ENCODE measurements at places on chromosomes 3 and 15. TPM values are rescaled to one million over a fixed set of nuclear protein-coding genes. Genes with fewer than 3 reads are reported as not detected.

GRCh38 chr15:46365572-46365971 is 730.7 kb downstream of the SQOR start:
- DNase-seq = no peak

DNA sequence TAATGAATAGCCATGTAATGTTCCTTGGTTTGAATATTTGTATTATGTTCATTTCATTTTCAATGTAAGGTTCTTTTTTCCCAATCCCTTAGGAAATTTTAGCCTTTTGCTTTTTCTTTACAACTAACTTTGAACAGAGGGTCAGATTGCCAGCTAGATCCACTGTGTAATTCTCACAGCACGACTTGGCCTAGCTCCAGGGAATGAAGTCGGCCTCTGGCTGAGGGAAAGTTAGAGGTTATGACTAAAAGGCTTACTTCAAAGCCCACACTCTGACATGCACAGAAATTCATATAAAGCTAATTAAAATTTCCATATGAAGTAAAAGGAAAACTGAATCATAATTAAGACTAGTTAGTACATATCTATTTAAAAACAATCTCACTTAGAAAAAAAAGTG is 38.7 kb downstream of the ROBO1 start:
- DNase-seq = no peak

- DNase-seq = no peak
These were observed 66.7 kb downstream of the SLC6A1 start for GRCh38 chr3:11059090-11059798.

- no peak for DNase-seq
These were observed 180.2 kb upstream of the NR2F2 start for GRCh38 chr15:96150254-96150653.

DNA sequence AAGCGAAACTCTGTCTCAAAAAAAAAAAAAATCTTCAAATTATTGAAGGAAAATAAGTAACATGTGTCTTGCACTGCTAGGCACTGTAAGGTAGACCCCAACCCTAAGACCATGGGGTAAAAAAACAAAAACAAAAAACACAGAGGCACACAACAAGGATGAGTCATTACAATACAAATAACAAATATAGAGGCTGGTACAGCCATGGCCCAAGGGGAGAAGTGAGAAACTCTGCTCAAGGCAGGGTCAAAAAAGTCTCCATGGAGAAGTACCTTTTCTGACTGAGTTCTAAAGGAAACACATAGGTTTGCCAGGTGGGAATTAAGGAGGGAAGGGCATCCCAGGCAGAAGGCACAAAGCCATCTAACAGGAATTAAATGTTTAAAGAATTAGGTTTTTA is 54.5 kb downstream of the TOP2B start:
- DNase-seq = no peak

- no peak for DNase-seq
These were observed 13.7 kb upstream of the PARP6 start for GRCh38 chr15:72285927-72286516.

GRCh38 chr3:111244760-111245159 is 173.1 kb downstream of the NECTIN3 start:
- DNase-seq = no peak

DNA sequence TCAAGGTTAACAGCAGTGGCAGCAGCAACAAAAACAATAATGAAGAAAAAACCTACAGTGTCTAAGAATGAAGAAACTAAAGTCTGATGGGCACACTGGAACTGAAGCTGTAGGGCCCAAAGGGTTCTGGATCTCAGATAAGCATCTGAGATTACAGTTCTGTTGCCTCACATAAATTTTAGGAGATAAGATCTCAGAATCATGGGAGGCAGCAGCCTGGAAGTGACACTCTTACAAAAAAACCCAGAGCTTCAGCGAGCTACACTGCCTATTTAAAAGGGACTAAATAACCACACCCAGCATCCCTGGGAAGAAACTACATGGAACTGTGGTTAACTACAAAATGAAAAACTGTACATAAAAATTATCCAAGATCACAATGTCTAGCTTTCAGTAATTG is 61.2 kb downstream of the PLD1 start:
- no peak for DNase-seq

DNA sequence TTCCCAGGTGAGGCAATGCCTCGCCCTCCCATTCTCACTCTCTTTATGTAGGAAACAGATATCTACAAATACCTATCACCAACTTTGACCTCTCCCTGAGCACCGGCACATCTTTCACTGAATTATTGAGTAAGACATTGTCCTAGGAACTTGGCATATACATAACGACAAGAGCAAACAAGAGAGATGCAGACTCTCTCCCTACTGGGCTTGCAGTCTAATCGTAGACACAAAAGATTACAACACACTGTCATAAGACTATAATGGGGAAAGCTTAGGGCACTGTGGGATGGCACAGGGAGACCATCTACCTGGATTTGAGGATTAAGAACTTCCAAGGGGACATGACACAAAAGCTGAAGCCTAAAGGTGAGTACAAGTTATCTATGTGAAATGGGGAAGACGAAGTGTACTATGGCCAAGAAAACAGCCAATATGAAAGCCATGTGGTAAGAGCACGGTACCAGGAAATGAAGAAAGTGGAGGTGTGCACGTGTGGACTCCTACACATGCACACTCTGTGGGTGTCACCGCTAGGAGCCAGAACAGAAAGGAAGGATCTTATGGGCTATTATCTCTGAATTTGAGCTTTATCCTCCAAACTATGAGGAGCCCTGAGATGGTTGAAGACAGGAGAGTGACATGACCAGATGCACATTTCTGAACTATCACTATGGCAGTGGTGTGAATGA is 218.8 kb upstream of the STRIT1 start:
- DNase-seq = no peak

DNA sequence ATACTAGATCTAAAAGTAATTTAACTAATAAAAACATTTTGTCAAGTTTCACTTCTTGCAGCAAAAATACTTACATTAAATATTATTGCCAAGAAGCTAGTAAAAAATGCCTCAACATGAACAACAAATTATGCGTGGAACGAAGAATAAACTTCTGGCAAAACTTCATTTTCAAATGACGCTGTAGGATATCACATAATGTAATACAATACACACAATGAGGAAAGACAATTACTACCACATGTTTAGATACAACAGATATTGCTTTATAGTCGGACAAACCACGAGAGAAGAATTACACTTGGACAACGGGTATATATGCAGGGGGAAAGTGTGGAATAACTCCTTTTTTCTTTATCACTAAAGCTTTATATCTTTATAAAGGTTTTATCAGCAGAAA is 21.6 kb downstream of the P3H2 start:
- no peak for DNase-seq

GRCh38 chr3:126107957-126108675 is 24.2 kb upstream of the SLC41A3 start:
- DNase-seq = peak; percentile 67

DNA sequence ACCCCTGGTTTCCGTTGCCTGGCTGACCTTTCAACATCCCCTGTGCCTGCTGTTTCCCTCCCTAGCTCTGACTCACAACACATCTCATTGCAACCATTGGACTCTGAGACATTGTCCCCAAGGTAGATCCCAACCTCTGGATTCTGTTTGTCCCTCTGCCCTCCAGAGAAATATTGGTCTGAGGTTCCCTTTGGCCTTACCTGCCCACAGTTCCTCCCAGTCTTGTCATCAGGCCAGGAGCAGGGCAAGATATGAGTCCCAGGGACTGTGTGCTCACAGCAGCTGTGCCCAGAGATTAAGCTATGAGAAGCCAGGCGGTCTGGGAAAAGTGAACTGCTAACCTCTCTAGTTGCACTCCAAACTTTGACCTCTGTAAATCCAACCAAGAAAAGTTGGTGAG is 168.2 kb upstream of the NR2F2 start:
- DNase-seq = no peak

- DNase-seq = no peak
These were observed 812.9 kb upstream of the CFAP20DC start for GRCh38 chr3:59862686-59863085.

GRCh38 chr3:8441969-8442559 is 59.6 kb upstream of the LMCD1 start:
- no peak for DNase-seq

GRCh38 chr3:126039870-126040269 is 44.1 kb downstream of the SLC41A3 start:
- no peak for DNase-seq

DNA sequence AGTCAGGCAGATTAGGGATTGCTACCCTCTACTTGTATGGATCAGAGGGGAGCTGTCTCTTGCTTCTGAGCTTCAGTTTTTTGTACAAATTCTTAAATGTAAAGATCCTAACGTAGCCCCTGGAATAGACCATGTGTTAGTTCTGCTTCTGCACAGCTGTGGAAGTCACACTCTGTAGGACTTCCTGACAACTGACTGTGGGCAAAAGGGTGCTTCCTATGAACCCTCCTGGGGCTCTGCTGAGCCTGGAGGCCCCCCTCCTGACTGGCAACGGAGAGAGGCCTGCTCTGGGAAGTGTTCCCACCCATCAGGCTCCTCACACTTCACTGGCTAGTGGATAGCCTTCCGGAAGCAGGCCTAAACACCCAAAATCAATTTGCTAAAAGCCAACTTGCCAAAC is 131.0 kb downstream of the RPLP1 start:
- no peak for DNase-seq

GRCh38 chr3:40615918-40616819 is 91.4 kb downstream of the ZNF621 start:
- no peak for DNase-seq

- DNase-seq = no peak
These were observed 26.5 kb upstream of the PSMD6 start for GRCh38 chr3:64049832-64050231.

GRCh38 chr3:60917141-60917540 is 334.1 kb downstream of the FHIT start:
- no peak for DNase-seq

LRRK1 gene
- 23.6 TPM for polyA plus RNA-seq

ROBO2 gene
- polyA plus RNA-seq = 0.83 TPM

KBTBD12 gene
- polyA plus RNA-seq = not detected

ARHGEF26 gene
- 1.9 TPM for polyA plus RNA-seq

COPS2 gene
- polyA plus RNA-seq = 26.8 TPM

IQSEC1 gene
- polyA plus RNA-seq = 23.0 TPM

EBLN2 gene
- 0.45 TPM for polyA plus RNA-seq

CAMK1 gene
- 29.8 TPM for polyA plus RNA-seq

ACOX2 gene
- 4.5 TPM for polyA plus RNA-seq
